GM13977 (cell line): ENCODE measurements at places on chromosomes 5 and 9.

DNA sequence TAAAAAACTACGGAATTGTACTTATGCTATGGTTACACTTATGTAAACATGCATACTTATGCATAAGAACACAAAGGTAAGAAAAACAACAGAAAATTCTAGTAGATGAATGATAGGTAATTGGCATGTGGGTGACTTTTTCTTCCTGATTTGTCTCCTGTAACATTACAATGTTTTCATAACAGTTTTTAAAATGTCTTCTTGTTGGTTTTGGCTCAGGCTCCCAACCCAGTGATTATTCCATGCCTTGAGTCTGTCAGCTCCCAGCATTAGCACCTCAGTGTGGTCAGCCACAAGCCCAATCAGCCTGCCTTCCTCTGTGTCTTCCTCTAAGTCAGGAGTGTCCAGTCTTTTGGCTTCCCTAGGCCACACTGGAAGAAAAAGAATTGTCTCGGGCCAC is 7.9 kb upstream of the FOXE1 start:
- DNase-seq = no peak

DNA sequence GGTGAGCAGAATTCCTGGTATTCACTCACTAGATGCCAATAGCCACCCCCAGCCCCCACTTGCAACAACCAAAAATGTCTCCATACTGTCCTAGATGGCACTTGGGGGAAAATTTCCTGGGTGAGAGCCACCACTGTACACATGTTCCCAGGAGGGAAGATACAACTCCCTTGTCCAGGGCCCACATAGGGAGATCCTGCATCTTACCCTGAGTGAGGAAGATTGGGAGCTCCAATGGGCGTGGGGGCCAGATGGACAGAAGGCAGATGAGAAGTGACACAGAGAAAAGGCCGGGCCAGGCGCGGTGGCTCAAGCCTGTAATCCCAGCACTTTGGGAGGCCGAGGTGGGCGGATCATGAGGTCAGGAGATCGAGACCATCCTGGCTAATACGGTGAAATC is 12.3 kb upstream of the IPPK start:
- DNase-seq = no peak

DNA sequence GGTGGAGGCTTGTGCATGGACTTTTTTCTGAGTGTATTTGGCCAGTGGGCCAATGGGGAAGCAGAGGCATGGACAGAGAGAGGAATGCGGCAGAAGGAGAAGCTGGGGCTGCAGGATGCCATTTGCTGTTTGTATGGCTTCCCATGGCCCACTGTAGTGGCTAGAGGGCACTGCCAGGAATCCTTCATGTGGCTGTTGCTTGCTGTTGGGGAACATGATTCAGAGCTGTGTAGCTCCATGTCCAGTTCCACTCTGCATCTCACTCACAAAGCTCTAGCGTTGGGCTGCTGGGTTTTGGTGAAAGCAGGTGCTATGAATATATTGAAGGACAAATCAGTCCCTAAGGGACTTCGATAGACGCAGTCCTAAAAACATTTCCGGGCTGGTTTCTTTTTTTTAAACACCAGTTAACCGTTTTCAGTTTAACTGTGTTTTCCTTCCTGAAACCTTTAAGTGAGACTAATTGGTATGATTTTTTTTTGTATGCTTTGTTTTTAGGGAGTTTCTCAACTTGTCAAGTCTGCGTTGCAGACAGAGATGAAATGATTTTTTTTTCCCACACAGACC is 51.3 kb downstream of the SLC22A5 start:
- DNase-seq = peak; percentile 49

DNA sequence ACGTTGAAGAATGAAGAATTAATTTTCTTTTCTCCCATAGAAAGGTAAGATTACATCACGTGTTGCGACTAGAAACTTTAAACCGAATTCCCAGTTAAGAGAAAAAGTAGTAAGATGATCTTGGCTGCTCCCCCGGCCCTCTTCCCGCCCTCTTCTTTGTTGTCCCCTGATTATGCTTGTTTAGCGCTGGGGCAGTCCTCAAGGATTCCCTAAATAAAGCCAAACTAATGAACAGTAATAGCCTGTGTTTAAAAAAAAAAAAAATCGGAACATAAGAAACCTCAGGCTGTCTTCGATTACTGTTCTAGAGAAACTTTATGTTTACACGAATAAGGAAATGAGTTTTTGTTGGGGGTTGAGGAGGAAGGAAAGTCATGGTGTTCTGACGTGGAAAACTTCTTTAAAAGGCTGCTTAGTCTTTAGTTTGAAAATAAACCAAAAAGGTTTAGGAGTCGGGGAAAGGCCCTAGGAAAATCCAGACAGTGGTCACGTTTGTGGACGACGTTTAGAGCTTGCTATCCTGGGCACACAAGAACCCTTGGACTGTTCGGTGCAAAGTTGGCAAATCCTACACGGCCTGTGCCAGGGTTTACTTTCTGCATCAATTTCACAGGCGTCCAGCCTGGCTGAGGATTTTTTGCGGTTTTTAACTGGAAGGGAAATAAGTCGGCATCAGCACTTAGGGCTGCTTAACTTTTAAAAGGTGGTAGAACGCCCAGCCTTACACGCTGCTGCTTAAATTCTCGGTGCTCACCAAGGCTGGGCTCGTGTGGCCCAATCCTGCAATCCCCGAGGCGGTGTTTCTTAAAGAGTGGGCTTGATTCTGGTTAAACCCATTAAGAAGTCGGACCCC is 1.1 kb upstream of the MAT2B start:
- DNase-seq = peak; percentile 34

GRCh38 chr9:126549246-126550006 is 64.3 kb upstream of the LMX1B start:
- DNase-seq = no peak

DNA sequence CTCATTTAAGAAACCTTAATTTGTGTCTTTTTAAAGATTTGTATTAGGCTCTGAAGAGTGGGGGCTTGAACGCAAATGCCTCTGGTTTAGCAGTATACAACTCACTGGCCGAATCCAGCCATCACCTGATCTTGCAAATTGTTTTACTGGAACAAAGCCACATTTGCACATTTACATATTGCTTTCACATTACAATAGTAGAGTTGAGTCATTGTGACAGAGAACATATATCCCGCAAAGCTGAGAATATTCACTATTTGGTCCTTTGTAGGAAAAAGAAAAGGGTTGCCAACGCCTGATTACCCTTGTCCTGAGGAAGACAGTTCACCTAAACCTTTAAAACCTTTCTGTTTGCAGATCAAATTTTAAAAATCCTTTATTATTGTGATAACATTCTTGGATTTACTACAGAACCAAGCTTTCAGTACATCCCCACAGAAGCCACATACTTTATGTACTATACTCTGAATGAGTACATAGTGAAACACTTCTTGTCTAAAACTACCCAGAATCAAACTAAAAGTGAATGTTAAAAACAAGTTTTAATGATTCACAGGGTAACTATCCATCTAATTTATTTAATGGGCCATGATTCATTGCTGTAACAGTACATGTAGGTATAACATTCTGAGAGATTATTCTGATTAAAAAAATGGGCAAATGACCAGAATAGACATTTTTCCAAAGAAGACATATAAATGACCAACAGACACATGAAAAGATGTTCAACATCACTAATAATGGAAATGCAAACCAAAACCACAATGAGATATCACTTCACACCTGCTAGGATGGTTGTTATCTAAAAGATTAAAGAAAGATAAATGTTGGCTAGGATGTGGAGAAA is 161.0 kb downstream of the SLC25A46 start:
- peak; percentile 29 for DNase-seq

GRCh38 chr5:107403228-107403953 is 267.3 kb downstream of the EFNA5 start:
- DNase-seq = no peak

DNA sequence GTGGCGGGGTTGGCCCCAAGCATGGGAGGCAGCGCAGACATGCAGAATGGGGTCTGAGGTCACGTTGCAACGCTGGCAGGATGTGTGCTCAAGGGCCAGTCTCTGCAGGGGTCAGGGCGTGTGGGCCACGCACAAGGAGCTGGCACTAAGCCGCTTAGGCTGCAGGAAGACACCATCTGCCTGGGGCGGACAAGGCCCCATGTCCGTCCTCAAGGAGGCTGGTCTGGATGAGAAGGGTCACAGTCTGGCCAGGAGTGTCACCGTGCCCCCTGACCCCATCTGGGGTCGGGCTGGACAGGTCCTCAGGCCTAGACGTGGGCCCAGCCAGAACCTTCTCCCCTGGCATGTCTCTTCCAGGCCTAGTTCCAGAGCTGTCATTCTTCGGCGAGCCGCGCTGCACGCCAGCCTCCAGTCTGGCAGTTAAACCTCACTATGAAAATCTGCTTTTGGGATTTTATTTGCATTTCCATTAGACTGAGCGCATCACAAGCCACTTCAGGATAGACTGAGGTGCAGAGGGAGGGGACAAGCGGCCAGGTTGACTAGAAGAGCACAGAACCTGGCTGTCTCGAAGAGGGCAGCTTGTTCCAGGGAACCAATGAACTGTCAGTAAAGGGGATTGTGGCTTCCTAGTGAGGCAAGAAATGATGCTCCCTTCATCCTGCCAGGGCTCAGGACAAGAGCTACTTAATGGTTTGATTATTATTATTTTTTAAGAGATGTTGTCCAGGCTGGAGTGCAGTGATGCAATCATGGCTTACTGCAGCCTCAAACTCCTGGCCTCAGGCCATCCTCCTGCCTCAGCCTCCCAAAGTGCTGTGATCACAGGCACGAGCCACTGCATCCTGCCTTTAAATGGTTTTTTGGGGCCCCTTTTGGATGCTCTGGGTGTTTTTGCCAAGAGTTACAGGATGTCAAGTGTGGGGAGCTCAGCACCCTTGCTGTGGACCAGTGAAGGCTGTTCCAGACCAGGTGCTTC is 4.3 kb downstream of the BRD3OS start:
- no peak for DNase-seq

DNA sequence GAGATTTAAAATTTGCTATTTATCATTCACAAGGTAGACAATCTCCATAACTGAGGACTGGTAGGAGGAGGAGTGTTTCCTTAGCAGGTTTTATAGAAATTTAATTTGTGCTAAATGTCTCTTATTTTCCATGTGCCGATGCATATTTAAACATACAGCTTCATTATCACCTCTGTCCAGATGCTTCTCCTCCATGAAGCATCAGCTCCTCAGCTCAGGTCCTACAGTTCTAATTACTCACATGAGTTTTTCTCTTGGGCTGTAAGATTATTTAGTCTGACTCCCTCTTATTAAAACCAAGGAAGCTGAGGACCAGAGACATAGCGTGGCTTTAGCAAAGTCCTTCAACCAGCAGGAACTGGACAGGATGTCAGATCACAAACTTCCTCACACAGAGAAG is 300.2 kb upstream of the PANK3 start:
- DNase-seq = no peak

DNA sequence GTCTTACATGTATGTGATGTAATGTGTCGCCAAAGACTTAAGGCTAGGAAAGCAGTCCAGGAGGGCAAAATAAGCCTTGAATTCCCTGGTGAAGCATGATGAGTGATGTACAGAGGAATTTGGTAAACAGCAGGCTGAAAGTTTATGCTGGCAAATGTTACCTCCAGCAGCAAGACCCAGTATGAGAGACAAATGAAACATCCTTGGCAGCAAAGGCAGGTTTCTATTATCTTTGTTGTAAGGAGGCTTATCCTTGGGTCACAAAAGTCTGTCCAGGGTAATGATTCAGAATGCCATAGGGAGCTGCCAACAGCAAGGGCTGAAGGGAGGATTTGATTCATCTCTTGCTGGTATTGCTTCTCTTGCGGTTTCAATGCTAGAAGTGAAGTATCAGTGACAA is 75.9 kb upstream of the HTR4 start:
- DNase-seq = no peak

- no peak for DNase-seq
Observed at GRCh38 chr9:13013991-13014883, 239.4 kb downstream of the LURAP1L start.

DNA sequence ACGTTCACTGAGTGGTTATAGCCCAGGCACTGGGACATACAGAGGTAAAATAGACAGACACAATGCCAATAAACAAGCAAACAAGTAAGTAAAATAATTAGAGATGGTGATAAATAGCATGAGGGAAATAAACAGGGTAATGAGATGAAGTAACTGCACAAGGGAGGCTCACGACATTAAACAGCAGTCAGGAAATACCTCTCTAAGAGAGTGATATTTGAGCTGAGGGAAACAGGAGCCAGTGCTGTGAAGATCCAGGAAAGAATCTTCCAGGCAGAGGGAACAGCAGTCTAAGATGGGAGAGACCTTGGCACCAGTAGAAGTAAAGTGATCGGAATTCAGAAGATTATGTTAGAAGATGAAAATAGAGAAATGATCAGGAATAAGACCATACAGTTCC is 279.4 kb downstream of the HINT1 start:
- no peak for DNase-seq

GRCh38 chr5:94944160-94944559 is 325.7 kb downstream of the SLF1 start:
- DNase-seq = no peak

DNA sequence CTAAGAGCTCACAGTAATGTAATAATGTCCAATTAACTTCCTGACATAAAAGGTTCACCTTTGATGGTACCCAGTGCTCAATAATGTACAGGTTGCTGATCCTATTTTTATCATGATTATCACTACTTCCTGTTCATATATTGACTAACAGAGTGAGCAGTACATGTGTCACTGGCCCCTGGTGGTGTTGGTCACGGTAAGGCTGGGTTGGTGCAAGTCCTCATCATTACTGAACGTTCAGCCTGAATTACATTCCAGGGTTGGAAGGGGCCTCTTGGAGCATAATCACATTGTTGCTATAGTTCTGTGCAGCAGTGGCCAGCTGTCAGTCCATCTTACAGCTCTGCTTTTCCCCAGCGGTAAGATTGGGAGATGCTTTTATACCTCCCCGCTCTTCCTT is 24.2 kb upstream of the CKMT2 start:
- no peak for DNase-seq

DNA sequence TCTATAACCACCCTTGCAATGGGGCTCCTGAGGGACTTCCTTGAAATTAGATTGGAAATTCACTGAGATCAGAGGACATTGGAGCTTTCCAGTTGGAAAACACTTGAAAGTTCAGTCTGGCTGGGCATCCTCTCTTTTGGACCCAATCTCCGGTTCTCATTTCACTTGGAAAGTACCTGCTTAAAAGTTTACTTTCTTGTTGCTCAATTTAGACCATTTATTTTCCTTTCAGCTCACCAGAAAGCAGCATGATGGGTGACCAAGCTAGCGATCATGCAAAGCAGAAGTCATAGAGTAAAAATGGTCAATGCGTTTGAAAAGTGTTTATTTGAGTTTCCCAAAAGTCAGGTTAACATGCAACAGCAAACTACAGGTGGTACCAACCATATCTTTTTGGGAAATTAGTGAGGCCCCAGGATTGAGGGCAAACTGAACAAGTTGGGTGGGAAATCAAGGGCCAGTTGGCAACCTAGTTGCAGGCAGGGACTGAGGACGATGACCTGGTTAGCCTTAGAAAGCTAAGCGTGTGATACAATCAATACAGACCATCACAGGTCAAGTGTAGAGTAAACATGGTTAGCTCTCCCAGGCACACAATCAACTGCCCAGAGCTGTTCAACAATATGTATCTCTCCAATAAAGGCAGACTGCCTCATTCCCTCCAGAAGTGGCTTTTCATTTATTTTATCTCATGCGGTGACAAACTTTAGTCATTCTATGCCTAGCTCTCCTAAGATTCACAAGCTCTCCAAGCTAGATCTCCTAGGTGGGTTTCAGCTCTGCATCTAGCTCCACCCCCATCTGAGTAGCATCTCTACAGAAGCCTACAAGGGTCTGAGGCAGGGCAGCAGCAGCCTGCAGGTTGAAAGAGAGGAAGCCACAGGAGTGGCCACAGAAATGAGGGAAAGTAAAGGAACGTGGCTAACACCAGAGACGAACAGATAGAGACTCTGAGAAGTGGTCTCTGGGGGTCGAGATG is 136.9 kb downstream of the UGCG start:
- DNase-seq = no peak
